ENCODE measurements at places on chromosomes 1 and 21. TPM values are rescaled to one million over a fixed set of nuclear protein-coding genes. Genes with fewer than 3 reads are reported as not detected.

PPOX gene
- total RNA-seq: 16.0 TPM

SH3D21 gene
- 5.2 TPM for total RNA-seq

RXRG gene
- not detected for total RNA-seq

CLEC20A gene
- not detected for total RNA-seq

PROX1 gene
- not detected for total RNA-seq

TTLL7 gene
- total RNA-seq: 16.0 TPM

SPATA46 gene
- total RNA-seq: not detected

APOBEC4 gene
- not detected for total RNA-seq

UCK2 gene
- total RNA-seq: 61.7 TPM

ZNF683 gene
- total RNA-seq: not detected

SIM2 gene
- 0.18 TPM for total RNA-seq

TESK2 gene
- total RNA-seq: 2.0 TPM

SYT6 gene
- total RNA-seq: not detected

TFAP2E gene
- 0.18 TPM for total RNA-seq

ARHGEF16 gene
- not detected for total RNA-seq

S100A12 gene
- not detected for total RNA-seq

APCS gene
- total RNA-seq: not detected

KLHDC7A gene
- total RNA-seq: not detected

CDC42 gene
- total RNA-seq: 253 TPM

BTBD19 gene
- 5.4 TPM for total RNA-seq

GJA8 gene
- total RNA-seq: not detected

TMEM54 gene
- 33.1 TPM for total RNA-seq

OR10J1 gene
- not detected for total RNA-seq

WDR64 gene
- not detected for total RNA-seq

BATF3 gene
- total RNA-seq: not detected

GUCA2B gene
- total RNA-seq: not detected

SYT2 gene
- total RNA-seq: not detected

RCSD1 gene
- 0.57 TPM for total RNA-seq

GPR37L1 gene
- not detected for total RNA-seq

LORICRIN gene
- total RNA-seq: not detected

KCNA3 gene
- total RNA-seq: under 0.01 TPM

TTC39A gene
- 0.25 TPM for total RNA-seq

OTUD7B gene
- total RNA-seq: 41.7 TPM

RNU1-1 gene
- 2,882 TPM for total RNA-seq

OLIG2 gene
- not detected for total RNA-seq

TARBP1 gene
- total RNA-seq: 22.2 TPM

PATJ gene
- 14.2 TPM for total RNA-seq

FCRL4 gene
- not detected for total RNA-seq

FCN3 gene
- total RNA-seq: not detected

TEDDM1 gene
- not detected for total RNA-seq

HCN3 gene
- 0.08 TPM for total RNA-seq

BSDC1 gene
- total RNA-seq: 52.3 TPM

PDC gene
- 0.27 TPM for total RNA-seq

FABP3 gene
- 44.2 TPM for total RNA-seq

ITLN2 gene
- 3.8 TPM for total RNA-seq

BCL10 gene
- 44.7 TPM for total RNA-seq

CD52 gene
- total RNA-seq: not detected

ABCA4 gene
- 0.09 TPM for total RNA-seq

MYOCOS gene
- total RNA-seq: not detected

C1orf185 gene
- not detected for total RNA-seq

RNASEL gene
- 9.5 TPM for total RNA-seq

SSR2 gene
- total RNA-seq: 472 TPM

TMEM269 gene
- total RNA-seq: not detected

KRTAP19-1 gene
- total RNA-seq: not detected

LRRC8B gene
- total RNA-seq: 2.5 TPM

PGLYRP4 gene
- not detected for total RNA-seq

AKT3 gene
- total RNA-seq: 36.6 TPM

LAPTM5 gene
- 0.18 TPM for total RNA-seq

Data from fibroblast of the aortic adventitia (primary cell).